ENCODE measurements at places on chromosomes 6 and 20.

- DNase-seq, result no peak
Measured at GRCh38 chr6:43953256-43953655, 174.0 kb downstream of the MRPL14 start.

GRCh38 chr6:121855521-121855920 lies 420.1 kb downstream of the GJA1 start:
- DNase-seq, result no peak

DNA sequence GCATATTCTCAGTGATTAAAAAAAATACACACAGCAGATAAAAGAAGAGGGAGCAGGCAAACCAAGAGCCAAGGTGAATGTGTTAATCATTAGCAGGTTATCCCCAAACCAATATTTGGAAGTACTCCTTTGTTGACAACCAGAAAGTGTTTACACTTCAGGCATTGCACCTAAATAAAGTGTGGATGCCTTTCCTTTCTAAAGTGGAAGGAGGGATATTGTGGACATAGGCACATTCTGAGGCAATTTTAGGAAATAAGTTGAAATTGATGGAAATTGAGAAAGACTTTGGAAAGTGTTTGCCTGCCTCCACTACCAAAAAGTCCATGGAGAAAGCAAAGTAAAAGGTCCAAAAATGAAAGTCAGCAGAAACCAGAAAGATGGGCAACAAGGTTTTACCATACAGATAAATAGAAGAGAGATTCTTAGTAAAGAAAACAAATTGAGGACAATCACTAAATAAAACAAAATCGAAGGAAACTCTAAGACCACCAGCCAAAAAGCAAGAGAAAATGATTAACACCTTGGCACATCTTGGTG lies 22.9 kb downstream of the SLC17A2 start:
- DNase-seq, result no peak

DNA sequence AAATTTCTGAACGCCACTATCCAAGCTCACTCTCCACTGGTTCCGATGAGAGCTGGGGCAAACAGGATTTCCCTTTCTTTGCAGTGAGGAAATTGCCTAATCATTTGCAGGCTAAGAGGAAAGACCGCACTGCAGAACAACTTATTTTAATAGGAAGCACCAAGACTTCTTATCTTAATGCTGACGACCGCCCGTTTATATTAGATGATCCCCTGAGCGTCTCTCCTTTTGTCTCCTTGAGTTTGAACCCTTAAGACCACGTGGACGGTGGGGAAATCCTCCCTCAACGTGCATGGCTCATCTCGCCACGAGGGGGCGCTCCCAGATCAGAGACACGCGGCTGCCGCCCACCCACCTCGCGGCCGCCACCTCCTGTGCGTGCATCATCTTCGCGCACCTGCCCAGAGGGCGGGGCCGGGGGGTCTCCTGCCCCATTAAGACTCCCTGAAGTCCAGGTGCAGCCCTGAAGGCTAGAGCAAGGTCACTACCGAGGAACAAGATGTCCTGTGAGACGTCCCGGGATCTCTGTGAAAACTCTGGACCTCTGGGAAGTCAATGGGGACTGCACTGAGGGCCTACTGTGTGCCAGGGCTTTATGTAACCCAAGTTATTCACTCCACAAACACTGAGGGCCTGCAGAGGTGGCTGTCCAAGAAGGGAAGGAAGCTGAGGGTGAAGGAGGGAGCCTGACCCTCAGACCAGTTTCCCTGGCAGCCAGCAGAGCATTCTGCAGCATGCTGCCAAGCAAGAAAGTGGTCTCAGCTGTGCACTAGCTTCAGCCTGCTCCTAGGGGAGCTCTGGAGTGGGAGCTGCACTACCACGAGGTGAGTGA lies 28.1 kb downstream of the PDYN start:
- peak; percentile 73 for DNase-seq

GRCh38 chr6:97203343-97203742 lies 79.7 kb downstream of the MMS22L start:
- no peak for DNase-seq

Measured in CD4-positive, alpha-beta T cell treated with Interleukin-6 for 4 hours (primary cell).